Colonic mucosa (tissue), 4 donors: ENCODE measurements at places on chromosomes 5 and 9. TPM values are rescaled to one million over a fixed set of nuclear protein-coding genes. Genes with fewer than 3 reads are reported as not detected.

- H3K27ac ChIP-seq, result no peak overlapping the region
- no peaks in the 10 kb centered on the region for H3K36me3 ChIP-seq
- H3K4me3 ChIP-seq, result no peak overlapping the region
- DNase-seq, result no peak
- H3K4me1 ChIP-seq, result no peaks in the 10 kb centered on the region
- H3K27me3 ChIP-seq, result no peaks in the 10 kb centered on the region
Observed at GRCh38 chr5:116135344-116135743, 50.5 kb downstream of the COMMD10 start.

GRCh38 chr5:41122459-41122858 is 51.3 kb upstream of the MROH2B start:
- no peaks in the 10 kb centered on the region for H3K36me3 ChIP-seq
- H3K27ac ChIP-seq, result no peak overlapping the region
- no peaks in the 10 kb centered on the region for H3K4me1 ChIP-seq
- no peak overlapping the region for H3K4me3 ChIP-seq

DNA sequence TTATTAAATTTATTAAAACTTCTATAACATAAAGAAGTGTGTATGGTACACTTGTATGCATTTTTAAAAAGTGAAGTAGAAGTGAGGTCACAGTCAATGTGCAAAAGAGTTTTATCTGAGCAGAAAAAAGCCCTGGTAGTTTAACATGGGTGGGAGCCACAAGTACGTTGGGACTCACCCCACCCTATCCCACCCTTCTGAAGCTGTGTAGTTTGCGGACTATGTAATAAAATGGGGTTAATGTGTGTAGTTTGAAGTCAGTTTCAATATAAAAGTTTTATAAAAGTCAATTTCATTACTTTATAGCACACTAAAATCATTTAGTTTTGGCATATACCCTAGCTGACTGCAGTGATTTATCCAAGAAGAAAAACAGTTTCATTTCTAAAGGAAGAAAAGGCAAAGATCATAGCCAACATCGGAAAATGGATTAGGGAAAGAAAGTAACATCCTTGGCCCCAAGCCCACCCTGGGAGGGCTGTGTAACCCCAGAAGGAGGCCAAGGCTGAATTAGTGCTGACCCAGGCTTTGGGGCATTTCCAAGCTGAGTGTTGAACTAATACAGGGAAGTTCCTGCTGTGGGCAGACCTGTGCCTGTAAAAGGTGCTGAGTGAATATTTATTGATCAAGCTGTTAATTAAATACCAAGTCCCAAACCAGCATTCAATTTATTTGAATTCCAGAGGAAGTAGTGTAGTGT is 398.6 kb upstream of the ADAMTSL1 start:
- no peaks in the 10 kb centered on the region for H3K27me3 ChIP-seq
- peak overlapping the region; percentile 69 for H3K27ac ChIP-seq
- no peak overlapping the region for H3K4me3 ChIP-seq
- no peaks in the 10 kb centered on the region for H3K4me1 ChIP-seq

- DNase-seq, result no peak
- H3K27me3 ChIP-seq, result no peaks in the 10 kb centered on the region
- H3K4me3 ChIP-seq, result no peak overlapping the region
- H3K27ac ChIP-seq, result no peak overlapping the region
- H3K36me3 ChIP-seq, result no peaks in the 10 kb centered on the region
Observed at GRCh38 chr5:103617090-103617489, 54.5 kb upstream of the NUDT12 start.

GRCh38 chr5:135467871-135468485 is 15.8 kb upstream of the TIFAB start:
- no peak overlapping the region for H3K4me3 ChIP-seq
- no peak overlapping the region for H3K27ac ChIP-seq
- H3K36me3 ChIP-seq, result no peaks in the 10 kb centered on the region

DNA sequence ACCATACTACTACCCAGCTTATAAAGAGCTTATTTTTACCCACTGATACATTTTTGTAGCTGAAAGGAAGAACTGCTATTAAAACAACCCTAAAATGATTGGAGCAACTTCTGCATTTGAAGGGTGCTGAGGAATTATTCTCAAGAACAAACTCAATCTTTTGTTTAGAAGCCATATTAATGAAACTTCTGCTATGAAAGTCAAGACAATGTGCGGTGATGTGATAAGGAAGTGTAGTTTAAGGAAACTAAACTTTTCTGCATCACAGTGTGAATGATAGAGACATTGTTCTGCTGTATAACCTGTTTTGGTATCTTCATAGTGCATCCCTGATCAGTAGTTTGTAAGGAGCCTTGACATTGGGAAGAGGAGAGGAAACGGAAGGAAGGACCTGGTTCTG is 408.5 kb downstream of the TMEM38B start:
- no peak overlapping the region for H3K27ac ChIP-seq
- H3K4me3 ChIP-seq, result no peak overlapping the region
- DNase-seq, result no peak
- H3K4me1 ChIP-seq, result no peaks in the 10 kb centered on the region
- no peaks in the 10 kb centered on the region for H3K36me3 ChIP-seq

GRCh38 chr9:100227636-100228035 is 125.1 kb downstream of the TEX10 start:
- no peaks in the 10 kb centered on the region for H3K4me1 ChIP-seq
- H3K27ac ChIP-seq, result no peak overlapping the region
- H3K36me3 ChIP-seq, result no peaks in the 10 kb centered on the region
- DNase-seq, result no peak
- H3K27me3 ChIP-seq, result no peaks in the 10 kb centered on the region

ADAMTS12 gene
- total RNA-seq, result 1.1 TPM

CCIN gene
- total RNA-seq, result 0.32 TPM

PCDHA10 gene
- total RNA-seq, result 0.07 TPM
